ENCODE measurements at places on chromosomes 3 and 15.

DNA sequence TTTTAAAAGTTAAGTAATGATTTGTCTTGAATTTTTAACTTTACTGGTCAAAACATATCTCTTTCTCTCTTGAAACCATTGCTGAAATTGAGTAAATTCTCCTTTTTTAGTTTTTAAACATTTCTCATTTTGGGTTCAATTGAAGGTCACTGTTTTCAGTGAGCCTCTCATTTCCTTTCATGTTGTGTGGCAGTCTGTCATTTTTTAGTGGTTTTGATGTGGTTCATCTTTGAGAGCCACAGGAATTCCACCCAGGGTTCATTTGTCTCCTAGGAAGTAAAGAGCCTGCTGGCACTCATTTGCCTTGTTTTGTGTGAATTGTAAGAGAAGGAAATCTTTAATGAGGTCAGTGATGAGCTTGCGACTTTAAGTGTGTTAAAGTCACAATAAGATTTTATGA, 10.4 kb downstream of the CLDN11 start:
- DNase-seq, result no peak

GRCh38 chr3:169295126-169295525, 368.4 kb downstream of the MECOM start:
- no peak for DNase-seq

- DNase-seq, result no peak
Observed at GRCh38 chr3:139764936-139765335, 87.2 kb upstream of the NMNAT3 start.

DNA sequence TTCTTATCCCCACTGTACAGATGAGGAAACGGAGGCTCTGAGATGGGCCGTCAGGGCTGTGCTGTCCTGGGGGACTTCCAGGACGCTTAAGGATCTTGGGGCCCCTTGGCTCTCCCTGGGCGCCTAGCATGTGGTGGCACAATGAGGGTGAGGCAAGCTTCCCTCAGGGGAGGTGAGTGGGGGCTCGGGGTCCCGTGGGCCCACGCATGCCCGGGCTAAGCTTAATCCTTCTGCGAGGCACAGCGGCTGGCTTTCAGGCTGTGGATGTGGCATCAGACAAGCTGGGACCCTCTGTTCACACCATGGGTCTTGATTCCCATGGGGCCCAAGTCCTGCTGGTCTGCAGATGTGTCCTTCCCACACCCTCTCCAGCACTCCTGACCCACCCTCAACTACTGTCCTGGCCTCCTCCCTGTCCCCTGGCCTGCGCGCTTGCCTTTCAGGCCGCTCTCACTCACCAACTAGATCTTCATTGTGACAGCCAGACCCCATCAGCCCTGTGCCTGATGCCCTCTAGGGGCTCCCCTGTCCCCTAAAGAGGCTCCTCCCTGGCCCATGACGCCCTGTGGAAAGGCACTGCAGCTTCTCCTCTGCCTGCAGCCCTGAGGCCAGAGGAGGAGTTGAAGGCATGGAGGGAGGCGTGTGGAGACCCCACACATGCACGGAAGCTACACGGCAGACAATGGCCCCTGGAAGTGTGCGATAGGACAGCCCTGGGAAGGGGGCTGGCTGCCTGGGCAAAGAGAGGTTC, 11.3 kb downstream of the DUSP7 start:
- no peak for DNase-seq

Measured in hematopoietic multipotent progenitor cell treated with erythropoietin and hydrocortisone succinate and interleukin-3 and kit ligand, for 15 days (in vitro differentiated cells).